Stimulated activated CD8-positive, alpha-beta memory T cell treated with anti-CD3 and anti-CD28 coated beads, Interleukin-4, amount 100 ng/mL, for 48 hours (primary cell): ENCODE measurements at places on chromosomes 3 and 15.

- no peak for DNase-seq
Observed at GRCh38 chr3:132174500-132174899, 139.7 kb upstream of the CPNE4 start.

GRCh38 chr3:42033741-42034140 is 57.4 kb upstream of the TRAK1 start:
- DNase-seq = no peak

DNA sequence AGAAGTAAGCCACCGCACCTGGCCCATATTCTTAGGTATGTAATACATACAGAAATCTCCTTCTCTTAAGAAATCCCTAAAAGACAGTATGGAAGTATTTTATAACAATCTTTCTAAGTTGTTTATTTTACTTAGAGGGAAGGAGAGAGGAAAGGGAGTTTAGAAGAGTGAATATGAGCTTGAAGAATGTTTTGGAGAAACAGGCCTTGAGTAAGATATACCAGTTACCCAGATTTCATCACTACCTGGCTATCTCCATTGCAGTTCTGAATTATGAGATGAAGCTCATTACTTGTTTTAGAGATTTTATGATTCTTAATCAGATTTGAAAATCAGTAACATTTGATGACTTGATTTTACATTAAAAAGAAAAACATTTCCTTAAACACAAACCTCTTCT is 71.9 kb downstream of the DCUN1D1 start:
- DNase-seq = no peak

GRCh38 chr3:114504941-114505628 is 211.3 kb downstream of the TIGIT start:
- no peak for DNase-seq

DNA sequence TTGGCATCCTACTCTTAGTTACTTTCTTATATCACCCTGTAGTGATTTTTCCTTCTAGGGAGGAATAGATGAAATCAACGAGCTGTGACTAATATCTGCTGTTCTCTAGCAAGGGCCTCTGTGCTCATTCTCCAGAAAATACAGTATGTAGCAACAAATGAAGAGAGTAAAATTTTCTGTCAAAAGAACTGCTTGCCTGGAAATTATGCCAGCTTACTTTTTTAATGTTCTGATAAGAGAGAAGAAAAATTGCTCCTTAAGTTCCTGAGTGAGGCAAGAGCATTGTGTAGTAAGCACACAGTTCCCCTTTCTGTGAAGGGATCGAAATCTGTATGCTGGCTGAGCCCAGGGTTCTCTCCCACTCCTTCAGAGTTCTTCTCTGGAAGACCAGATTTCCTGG is 51.4 kb upstream of the GK5 start:
- DNase-seq = no peak

GRCh38 chr15:74396445-74397238 is 29.2 kb upstream of the CYP11A1 start:
- peak; percentile 81 for DNase-seq

DNA sequence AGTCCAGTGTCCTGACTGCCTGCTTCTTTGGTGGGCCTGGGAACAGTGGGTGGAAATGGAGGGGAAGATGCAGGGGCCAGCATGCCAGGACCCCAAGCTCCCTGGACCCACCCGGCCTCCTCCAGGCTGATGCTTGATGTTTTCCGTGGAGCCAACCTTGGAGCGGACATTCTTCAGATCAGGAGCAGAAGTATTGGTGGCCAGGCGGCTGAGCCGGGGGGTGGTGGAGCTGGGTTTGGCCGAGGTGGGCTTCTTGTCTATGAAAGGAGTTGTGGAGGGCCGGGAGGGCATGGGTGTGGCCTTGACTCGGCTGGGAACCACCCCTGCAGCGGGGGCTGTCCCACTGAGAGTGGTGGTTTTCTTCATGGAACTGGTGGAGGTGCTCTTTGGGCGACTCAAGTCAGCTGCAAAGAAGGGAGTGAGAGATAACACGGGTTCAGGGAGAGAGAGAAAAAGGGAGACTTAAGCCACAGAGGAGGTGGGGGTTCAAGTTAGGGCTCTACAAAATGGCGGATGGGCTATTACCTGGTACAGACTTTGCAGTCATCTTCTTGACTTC is 67.8 kb downstream of the DHX30 start:
- DNase-seq = no peak

DNA sequence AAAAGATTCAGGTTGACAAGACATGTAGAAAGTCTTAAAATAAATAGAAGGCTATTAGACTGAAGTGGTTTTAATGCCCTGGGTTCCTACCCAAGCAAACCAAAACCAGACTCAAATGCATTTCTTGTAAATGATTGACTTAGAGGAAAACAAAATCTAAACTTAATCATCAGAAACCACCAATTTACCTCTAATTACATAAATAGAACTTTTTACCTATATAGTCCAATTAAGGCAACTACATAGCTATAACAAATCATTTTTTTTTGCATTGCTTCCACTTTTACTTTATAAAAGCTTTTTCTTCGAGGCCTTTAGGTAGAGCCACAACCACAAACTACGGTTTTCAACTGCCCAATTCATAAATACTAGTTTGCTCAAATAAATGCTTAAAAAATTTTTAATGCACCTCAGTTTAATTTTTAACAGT is 231.3 kb upstream of the ARHGEF26 start:
- no peak for DNase-seq

GRCh38 chr3:121989943-121990342 is 32.1 kb downstream of the ILDR1 start:
- DNase-seq = no peak

DNA sequence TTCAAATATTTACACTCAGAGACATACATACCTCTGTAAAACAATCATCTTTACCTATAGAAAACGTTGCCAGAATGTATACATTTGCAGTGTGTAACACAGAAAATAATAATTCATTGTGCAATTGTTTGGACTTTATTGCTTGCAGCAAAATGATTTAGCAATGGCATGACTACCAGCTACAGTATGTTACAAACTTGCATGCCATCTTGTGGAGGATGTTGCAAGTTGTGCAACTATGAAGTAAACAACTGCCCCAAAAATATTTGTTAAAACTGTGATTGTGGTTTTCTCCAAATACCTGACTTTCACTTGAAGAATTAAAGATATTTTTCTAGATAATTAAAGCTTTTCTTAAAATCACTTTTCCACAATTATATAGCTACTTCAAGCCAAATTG is 27.1 kb upstream of the C3orf49 start:
- DNase-seq = no peak

GRCh38 chr3:111963424-111963823 is 15.4 kb upstream of the ABHD10 start:
- DNase-seq = no peak

GRCh38 chr3:42719002-42719401 is 16.4 kb upstream of the HHATL start:
- peak; percentile 10 for DNase-seq

DNA sequence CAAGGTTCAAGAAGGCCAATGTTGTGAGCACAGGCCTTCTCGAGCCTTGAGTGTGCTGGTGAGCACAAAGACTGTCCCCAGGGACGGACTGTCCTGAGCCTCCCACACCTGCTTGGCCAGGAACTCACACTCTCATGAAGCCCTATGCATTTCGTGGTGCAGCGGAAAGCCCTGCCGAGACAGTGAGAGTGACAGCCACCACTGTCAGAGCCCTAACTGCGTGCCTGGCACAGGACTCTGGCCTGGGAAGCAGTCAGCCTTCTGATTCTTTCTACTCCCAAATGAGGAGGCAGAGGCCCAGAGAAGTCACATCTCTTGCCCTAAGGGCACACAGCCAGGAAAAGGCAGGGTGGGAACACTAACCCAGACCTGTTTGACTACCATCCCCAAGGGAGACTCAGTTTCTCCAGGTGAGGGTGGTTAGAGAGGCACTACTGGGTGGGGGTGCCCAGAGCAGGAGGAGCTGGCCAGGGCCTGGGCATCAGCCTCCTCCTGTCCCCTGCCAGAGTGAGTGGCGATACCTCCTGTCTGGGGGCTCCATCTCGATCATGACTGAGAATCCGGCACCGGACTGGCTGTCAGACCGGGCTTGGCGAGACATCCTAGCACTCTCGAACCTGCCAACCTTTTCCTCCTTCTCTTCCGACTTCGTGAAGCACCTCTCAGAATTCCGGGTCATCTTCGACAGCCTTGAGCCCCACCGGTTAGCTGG is 50.8 kb downstream of the SEMA3G start:
- no peak for DNase-seq

DNA sequence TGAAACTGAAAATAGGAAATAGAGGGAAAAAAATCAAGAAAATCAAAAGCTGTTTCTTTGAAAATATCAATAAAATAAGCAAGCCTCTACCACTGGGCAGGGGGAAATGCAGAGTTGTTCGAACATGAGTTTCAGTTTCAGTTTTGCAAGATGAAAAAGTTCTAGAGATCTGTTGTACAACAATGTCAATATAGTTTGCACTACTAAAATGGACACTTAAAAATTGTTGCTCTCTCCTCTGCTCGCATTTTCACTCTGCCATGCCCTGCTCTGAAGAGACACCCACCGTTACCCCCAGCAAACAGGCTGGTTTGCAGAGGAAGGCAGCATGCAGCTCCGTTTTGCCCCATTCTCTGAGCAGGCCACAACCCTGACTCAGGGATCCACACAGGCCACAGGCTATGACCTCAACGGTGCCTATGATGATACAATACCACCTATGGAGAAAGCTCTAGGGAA is 64.5 kb downstream of the ZNF148 start:
- peak; percentile 70 for DNase-seq

GRCh38 chr3:155553326-155553725 is 191.5 kb downstream of the PLCH1 start:
- no peak for DNase-seq

- no peak for DNase-seq
Observed at GRCh38 chr3:157199841-157200240, 39.9 kb upstream of the CCNL1 start.

- no peak for DNase-seq
Observed at GRCh38 chr3:8524656-8525399, 23.2 kb downstream of the LMCD1 start.

DNA sequence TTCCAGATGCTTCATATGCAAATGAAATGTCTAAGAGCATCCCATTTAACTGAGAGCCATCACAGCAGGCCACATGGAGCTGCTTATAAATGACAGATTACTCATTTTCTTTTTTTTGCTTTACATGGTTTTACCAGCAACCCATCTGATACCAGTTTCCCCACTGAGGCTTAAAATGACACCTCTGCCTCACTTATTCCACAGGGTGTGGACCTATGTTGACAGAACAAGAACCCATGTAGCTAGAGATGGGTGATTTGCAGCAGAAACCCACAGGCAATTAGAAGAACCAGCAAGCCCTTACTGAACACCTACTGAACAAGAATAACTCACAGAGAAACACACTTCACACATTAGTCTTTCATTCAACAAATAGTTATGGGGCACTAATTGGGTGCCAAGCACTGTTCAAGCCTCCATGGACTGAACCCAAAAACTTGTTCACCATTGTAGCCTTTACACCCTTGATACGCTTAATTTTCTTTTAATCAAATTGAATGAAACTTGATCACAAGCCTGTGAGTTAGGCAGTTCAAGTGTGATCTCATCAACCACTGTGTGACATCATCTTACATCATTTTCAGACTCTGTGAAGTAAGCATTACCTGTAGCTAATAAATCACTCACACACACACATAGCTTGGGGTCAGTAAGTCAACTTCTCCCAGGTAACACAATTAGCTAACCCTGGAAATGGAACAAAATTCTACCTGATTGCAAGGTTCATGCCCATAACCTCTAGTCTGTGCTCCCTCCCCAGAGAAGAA is 45.4 kb downstream of the MAGI1 start:
- DNase-seq = no peak

- peak; percentile 54 for DNase-seq
Observed at GRCh38 chr3:14216257-14217048, 37.8 kb downstream of the LSM3 start.

DNA sequence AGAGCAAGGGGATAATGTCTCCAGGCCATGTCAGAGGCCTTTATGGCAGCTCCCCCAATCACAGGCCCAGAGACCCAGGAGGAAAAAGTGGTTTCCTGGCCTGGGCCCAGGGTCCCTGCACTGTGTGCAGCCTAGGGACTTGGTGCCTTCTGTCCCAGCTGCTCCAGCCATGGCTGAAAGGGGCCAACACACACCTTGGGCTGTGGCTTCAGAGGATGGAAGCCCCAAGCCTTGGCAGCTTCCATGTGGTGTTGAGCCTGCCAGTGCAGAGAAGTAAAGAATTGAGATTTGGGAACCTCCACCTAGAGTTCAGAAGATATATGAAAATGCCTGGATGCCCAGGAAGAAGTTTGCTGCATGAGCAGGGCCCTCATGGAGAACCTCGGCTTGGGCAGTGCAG is 18.1 kb upstream of the TP63 start:
- no peak for DNase-seq

DNA sequence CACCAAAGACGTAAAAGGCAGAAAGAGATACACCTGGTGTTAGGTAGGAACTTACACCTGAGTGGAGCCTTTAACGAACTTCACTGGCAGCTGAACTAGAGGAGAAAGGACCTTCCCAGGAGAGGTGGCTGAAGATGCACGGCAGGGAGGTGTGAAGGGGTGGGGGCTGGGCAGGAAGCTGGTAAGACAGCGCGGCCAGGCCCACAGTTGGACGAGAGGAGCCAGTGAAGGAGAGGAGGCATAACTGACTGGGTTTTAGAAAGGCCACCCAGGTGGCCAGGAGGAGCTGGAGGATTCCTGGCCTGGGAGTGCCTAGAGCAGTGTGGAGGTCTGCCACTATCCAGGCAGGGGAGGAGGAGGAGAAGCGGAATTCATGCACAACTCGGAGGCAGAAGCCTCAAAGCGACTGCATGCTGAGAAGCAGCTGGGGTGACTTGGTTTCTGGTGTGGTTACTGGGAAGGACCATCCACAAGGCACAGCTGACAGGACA is 51.9 kb downstream of the SLC41A3 start:
- DNase-seq = no peak

- no peak for DNase-seq
Observed at GRCh38 chr3:150238995-150239619, 169.0 kb upstream of the TSC22D2 start.

- no peak for DNase-seq
Observed at GRCh38 chr3:111635403-111635802, 40.3 kb upstream of the ZBED2 start.

DNA sequence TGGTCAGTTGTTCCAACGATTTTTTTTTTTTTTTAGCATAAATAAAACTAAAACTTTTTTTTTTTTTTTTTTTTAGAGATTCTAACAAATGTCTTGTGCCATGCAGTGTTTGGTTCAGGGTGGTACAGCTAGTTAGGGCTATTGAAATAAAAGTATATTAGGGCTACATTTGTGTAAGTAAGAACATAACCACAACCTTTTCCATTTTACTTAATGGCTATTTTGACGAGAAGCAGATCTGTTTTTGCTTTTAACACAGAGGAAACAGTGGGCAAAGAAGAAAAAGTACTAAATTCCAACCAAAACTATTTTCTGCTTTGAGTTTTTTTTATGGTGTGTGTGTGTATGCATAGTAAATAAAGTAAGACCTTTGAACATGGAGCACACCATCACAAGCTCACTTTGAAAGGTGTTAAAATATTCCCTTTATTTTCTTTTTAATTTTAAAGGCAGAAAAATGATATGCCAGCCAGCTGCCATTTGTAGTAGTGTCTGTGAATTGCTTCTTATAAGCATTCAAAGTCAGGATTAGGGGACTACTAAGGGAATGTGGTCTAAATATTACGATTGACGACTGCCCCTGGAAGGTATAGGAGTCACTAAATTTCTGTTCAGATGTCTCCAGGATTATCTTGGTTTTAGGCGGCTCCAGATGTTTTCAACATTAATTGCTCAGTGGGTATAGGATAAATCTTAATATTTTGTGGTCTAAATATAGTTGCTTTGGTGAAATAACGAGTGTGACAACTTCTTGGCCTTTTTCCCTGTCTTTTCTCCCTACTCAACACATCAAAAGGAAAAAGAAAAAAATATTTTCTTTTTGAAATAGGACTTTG is 3.1 kb downstream of the RARB start:
- no peak for DNase-seq

- DNase-seq = no peak
Observed at GRCh38 chr3:55955891-55956477, 468.9 kb upstream of the WNT5A start.
